HCT116 (cell line): ENCODE measurements at places on chromosomes 2 and 18. TPM values are rescaled to one million over a fixed set of nuclear protein-coding genes. Genes with fewer than 3 reads are reported as not detected.
A peak's percentile ranks its signal among the peaks of the same experiment; 100 is the strongest.

GRCh38 chr2:224987733-224988132 is 54.5 kb downstream of the DOCK10 start:
- no peak for DNase-seq

Gene COQ10B
- 20.4 TPM for total RNA-seq

Gene POMC
- not detected for total RNA-seq

Gene INPP5D
- 1.8 TPM for total RNA-seq

DNA sequence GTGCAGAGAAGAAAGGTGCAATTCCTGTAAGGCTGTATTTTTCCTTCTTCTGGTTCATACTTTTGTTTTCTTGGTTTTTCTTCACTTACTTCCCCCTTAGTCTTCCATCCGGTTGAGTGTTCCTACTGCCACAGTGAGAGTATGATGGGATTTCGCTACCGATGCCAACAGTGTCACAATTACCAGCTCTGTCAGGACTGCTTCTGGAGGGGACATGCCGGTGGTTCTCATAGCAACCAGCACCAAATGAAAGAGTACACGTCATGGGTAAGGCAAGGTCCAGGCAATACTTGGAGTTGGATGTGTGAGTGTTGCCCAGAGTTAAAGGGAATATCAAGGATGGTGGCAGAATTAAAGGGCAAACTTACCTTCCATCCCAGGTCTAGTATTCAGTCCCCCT is 108.0 kb downstream of the DTNA start:
- no peak for DNase-seq

- DNase-seq, result no peak
These were observed 18.2 kb downstream of the SATB2 start for GRCh38 chr2:199439542-199439941.

DNA sequence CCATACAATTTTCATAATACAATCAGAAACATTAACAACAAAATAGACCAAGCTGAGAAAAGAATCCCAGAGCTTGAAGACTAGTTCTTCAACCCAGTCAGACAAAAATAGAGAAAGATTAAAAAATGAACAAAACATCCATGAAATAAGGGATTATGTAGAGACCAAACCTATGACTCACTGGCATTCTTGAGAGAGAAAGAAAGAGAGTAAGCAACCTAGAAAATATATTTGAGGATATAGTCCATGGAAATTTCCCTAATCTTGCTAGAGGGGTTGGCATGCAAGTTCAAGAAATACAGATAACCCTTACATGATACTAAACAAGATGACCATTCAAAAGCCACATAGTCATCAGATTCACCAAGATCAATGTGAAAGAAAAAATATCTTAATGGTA is 281.7 kb downstream of the CCDC85A start:
- no peak for DNase-seq

- DNase-seq, result peak; percentile 37
These were observed 221.6 kb downstream of the NR4A2 start for GRCh38 chr2:156110890-156111289.

Gene SLC4A5
- total RNA-seq, result 0.91 TPM

Gene KCNG2
- not detected for total RNA-seq

DNA sequence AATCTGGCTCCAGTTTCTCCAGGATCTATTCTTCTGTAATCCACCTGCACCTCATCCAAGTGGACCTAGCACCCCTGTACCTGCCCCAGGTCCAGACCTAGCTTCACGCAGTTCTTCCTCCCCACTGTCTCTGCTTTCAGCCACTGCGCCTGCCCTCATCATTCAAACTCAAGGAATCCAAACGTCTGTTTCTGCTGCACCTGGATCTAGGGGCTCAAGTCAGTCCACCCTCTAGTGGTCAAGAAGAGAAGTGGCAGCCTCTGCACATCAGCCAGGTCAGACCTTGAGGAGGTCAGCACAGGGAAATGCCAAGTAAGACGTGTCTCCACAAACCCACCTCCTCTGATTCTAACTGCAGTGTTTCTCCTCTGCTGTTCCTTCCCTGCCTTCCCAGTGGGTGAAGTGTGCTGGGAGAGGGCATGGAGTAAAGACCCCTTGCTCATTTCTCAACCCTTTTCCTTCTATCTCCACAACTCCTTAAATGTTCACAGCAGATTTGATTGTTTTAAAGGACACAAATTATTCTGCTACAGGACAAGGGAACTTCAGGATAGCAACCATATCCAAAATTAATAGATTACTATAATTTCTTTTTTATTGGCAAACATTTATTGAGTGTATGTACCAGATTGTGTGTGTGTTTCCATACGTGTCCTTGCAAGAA is 8.6 kb upstream of the RNF152 start:
- peak; percentile 53 for DNase-seq

DNA sequence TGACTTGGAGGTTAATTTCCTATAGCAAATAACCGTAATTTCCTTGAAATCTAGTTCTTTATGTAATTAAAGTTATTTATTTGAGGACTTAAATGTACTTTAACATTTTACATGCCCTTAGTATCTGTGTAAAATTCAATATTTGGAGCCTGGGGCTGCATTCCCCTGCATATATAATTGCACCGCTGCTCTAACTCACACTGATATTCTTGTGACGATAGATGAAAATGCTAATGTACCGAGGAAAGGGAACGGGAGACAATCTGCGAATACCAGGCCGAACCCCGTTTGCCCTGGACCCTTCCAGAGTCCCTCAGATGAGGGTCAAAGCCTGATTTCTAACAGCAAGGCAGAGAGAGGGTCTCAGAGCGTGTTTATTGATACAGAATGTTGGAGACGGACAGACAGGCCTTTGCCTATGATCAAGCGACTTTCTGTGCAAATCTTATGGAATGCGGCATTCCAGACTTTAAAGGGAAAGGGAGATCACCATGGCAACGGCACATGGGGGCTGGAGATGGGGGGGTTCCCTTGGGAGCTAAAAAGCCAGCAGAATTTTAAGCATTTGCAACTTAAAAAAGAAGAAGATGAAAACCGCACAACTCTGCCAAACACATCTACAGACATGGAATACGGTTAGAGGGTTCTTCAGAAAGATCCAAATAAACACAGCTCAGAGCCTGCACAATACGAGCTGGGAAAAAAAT is 57.6 kb upstream of the TWIST2 start:
- DNase-seq, result no peak

Gene OXER1
- total RNA-seq, result not detected

DNA sequence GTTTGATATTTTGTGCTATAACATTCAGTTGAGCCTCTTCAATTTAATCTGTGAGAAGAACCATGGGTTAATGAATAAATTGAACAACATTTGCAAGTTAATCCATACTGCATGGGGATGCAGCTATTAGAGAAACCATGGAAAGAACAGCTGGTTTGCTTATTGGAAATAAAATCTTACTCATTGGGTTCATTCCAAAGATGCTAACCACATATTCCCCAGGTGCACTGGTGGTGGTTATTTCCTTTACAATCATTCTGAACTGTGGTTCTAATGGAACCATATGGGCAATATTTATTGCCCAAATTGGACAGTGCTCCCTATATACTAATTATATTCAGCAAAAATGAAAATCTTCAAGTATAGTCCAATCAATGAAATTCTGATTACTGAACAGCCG is 1200.4 kb upstream of the CDH2 start:
- DNase-seq, result no peak

DNA sequence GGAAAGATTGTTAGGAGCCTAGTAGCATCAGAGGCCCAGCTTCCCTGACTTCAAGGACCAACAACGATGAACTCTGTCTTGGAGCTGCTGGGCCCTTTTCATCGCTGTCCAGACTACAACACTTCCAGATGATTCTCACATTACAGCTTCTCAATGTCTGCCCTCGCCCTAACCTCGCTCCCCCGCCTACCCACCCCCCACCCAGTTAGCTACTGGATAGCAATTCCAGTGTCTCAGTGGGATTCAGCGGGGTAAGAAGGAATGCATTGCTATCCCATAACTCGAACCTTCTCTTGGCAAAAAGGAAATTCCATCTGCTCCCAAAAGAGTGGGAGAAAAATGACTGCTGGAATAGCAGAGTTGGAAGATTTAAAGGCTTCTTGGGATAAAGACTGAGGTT is 65.0 kb downstream of the RPL37A start:
- DNase-seq, result no peak

Gene OTOS
- total RNA-seq, result not detected

DNA sequence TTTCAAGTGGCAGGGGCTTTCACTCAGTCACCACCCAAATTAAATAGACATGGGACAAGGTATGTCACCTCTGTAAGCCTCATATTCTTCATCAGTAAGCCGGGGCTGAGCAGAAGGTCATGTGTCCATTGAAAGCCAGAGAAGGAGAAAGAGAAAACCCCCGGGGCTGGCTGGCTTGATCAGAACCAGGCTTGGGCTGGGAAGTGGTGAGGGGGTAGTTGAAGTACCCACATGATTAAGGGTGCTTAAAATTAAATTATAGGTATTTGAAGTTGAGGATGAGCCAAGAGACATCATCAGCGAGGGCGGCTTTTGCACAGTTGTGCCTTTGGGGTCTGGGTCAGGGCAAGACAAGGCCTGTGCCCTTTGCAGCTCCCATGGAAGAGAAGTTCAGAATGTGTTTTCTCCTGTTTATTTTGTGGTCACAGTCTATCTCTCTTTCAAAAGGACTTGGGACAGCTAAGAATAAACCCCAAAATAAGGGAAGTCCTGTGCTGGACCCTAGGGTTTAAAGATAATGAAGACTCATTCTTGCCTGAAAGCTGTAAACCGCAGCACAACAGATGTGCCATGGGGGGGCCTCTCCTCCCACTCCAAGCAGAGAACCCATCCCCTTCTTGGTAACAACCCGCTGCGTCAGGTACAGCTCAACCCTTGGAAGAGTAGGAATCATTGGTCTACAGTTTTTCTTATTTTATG is 10.7 kb downstream of the DBI start:
- DNase-seq, result no peak
